ENCODE measurements at places on chromosomes 11 and 22.

GRCh38 chr11:65657426-65657825, 5.3 kb downstream of the RELA start:
- DNase-seq: no peak

DNA sequence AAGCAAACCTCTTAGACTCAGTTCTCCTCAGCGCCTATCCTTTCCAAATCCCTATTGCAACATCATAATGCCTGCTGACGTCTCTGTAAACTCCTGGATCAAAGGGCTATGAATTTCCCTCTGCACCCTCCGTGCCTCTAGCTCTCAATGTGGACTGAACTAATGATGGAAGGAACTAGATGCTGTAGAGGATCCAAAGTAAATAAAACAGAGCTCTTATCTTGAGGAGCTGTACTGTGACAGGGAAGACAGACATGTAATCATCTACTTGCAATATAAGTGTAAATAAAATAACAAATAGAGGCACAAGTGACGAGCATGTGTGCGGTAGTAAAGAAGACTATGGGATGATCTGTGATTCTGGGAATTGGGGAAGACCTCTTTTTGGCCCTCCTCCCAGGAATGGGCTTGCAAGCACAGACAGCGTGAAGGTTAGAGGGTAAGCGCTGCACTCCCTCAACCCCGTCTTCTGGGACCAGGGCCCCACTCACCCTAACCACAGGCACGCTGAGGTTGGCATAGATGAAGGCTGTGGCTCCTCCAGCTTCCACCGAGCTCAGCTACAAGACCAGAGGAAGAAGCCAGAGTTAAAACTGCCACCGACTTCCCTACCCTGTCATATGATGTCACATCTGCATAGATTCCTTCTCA, 42.2 kb downstream of the P4HA3 start:
- DNase-seq: no peak

DNA sequence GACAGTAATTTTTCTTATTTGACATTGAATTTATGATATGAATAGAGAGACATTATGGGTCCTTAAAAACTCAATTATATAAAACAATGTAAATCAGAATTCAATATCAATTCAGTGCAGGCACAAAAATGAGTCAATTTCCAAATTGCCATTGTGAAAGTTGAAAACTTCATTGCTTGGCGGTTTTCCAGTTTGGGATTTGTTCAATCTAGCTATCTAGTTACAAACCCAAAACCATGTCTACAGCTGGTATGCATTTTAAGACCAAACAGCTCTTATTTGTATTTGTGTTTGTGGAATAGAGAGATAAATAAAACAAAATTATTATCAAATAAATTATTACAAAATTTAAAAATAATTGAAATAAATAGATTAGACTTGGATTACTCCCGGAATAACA, 1206.6 kb upstream of the RAG2 start:
- DNase-seq: no peak

DNA sequence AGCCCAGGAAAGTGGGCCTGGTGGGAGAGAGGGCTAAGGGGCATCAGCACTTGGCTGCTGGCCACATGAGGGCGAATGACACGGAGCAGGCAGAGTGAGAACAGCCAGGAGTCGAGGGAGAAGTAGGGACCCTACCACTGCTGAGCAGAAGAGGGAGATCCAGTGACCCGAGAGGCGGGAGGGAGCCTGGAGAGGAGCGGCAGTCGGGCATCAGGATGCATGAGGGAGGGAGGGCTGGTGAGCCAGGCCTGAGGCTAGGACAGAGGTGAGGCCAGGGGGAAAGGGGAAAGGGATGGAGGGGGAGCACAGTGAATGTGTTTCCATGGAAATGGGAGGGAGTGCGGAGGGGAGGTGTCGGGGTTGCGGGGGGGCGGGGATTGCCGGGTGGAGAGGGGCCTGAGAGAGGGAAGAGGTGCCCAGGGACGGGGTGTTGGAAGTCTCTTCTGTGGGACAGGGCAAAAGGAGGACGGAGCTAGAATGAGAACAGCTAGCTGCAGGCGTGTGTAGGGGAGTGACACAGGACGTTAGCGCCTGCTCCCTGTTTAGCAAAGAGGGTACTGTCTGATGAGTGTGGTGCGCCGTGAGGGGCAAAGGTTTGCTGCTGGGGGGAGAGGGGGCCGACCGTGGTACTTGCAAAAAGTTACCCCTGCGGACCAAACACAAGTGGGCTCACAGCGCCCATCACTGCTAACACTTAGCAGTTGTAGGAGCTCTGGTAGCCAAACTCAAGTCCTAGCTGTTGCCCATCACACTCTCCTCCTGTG, 37.1 kb upstream of the WNT11 start:
- no peak for DNase-seq

GRCh38 chr11:69240332-69241074, 53.5 kb upstream of the MYEOV start:
- DNase-seq: no peak

GRCh38 chr11:92955860-92956259, 13.6 kb upstream of the MTNR1B start:
- no peak for DNase-seq

DNA sequence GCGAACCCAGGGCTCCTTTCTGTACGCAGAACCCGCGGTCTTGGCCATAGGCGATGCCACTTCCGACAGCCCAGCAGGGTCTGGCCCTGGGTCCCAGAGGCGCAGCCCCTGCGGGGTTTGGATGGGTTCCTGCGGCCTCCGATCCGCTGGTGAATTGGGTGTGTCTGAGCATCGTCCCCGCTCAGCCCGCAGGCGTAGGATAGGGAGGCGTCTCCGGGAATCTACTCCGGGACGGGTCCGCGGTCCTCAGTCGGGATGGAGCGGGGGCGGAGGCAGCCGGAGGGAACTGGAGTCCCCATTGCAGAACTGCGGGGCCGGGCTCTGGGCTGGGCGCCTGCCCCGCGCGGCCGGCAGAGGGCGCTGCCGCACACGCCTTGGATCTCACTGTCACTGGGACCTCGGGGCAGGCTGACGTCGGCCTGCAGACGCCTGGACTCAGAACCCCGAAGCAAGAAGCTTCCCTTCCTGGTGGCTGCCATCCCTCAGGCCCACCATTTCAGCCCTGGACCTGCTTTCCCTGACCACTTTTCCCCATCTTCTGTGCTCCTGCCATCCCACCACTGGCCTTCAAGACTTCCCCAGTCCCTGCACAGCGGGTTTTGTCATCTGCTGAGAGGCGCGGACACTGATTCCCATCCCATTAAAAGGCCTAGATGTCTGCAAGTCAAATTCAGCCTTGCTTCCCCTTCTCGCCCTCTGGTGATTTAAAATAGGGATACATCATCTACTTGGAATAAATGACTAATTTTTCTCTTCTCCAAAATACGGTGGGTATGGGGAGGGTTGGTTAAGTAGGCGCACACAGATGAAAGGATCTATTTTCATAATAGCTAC, 38.3 kb upstream of the CREB3L1 start:
- peak; percentile 89 for DNase-seq

GRCh38 chr22:17013396-17014100, 5.5 kb upstream of the GAB4 start:
- no peak for DNase-seq

DNA sequence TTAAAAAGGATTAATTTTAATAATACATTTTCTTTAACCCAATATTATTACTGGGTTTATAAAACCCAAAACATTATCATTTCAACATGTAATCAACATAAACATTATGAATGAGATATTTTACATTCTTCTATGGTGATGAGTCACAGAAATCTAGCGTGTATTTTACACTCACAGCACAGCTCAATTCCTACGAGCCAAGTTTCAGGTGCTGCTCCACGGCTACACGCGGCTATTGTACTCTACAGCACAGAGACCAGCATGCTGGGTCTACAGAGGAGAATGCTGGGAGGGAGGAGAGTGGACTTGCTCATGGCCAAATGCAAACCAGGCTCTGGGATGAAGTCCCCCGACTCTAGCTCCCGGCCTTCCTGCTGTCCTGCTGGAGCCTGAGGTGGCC, 72.0 kb upstream of the LMO1 start:
- no peak for DNase-seq

DNA sequence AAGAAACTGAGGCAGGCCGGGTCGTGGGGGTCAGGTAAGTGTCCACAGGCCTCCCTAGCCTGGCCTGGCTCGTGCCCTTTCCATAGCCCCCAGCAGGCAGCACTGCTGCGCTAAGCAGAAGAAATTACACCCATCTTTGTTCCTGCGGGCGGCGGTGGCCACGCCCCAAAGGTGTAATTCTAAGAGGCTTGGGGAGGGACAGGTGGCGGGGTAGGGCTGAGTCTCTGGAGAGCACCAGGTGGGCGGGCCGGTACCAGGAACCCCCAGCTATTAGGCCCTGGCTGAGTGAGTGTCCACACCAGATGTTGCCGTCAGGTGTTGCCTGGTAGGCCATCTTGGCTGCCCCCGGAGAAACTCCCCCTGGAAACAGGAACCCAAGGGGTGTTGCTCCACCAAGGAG, 12.3 kb upstream of the ARAP1 start:
- no peak for DNase-seq

- peak; percentile 12 for DNase-seq
Observed at GRCh38 chr11:17475666-17476316, 854 bp downstream of the ABCC8 start.

DNA sequence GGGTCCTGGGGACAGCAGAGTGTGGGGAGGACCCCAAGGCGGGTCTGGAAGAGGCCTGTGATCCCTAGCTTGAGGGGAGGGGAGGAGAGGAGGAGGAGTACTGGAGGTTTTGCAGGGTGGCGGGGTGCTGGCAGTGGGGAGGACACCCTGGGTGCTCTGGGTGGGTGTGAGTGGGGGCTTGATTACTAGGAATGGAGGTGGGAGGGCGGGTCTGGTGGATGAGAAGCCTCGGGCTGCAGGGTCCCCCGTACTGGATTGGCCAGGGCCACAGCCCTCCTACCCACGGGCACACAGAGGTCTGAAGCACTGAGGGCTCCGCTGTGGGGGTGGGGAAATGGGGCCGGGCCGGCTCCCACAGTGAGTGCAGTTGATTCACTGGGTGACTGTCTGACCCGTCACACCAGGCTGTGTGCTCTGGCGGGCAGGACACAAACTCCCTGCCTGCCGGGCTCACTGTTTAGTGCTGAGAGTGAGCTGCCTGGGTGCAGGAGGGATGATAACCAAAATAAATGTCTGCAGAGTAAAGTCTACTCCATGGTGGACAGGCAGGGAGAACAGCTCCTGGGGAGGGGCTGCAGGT, 114.2 kb downstream of the CACNA1I start:
- DNase-seq: no peak

- DNase-seq: no peak
Observed at GRCh38 chr11:110716361-110716760, 4.1 kb upstream of the ARHGAP20 start.

- DNase-seq: no peak
Observed at GRCh38 chr22:17772249-17772957, 1.9 kb downstream of the BID start.
